ENCODE measurements at places on chromosomes 16 and 17.

GRCh38 chr17:20263595-20263994 lies 203.7 kb downstream of the LGALS9B start:
- DNase-seq, result peak; percentile 11

DNA sequence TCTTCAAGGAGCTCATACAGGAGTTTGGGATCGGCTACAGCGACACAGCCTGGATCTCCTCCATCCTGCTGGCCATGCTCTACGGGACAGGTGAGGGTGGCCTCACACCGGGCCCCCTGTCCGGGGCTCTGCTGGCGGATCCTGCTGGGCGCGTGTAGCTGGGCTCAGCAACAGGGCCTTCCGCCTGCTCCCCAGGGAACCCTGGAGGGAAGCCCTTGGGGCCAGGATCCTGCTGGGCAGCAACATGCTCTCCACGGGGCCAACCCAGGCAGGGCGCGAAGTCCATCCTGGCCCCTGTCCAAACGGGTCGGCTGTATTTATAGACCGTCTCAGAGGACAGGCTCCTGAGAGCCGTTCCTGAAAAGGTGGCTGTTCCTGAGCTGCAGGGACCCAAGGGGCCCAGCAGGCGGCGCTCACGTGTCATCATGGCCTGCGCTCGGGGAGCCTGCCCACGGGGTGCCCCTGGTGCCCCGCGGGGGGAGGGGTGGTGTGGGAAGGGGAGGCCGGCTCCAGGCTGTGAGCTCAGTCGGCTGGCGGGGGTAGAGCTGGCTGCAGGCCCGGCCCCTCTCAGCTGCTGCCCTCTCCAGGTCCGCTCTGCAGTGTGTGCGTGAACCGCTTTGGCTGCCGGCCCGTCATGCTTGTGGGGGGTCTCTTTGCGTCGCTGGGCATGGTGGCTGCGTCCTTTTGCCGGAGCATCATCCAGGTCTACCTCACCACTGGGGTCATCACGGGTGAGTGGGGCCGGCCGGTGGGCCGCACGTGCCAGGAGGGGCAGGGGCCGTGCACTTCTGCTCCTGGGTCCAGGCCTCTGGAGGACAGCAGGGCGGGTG lies 7.5 kb downstream of the SLC16A3 start:
- DNase-seq, result no peak

DNA sequence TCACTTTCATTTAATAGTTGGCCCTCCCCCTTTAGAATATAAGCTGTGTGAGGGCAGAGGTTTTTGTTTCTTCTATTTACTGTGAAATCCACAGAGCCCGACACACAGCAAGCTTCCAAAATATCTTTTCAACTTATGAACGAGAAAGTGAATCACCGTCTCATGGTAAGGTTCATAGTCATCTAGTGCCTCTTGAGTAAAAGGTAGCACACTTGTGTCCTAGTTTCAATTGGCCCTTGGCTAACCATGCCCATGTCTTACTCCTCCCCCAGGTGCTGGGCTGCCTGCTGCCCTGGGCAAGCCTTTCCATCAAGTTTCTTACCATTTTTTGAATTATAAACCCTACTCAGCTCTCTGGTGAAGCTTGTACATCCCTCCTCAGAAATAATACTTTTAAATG lies 12.4 kb upstream of the GP2 start:
- DNase-seq, result no peak

- DNase-seq, result no peak
Observed at GRCh38 chr17:48494335-48494734, 36.5 kb downstream of the HOXB1 start.

DNA sequence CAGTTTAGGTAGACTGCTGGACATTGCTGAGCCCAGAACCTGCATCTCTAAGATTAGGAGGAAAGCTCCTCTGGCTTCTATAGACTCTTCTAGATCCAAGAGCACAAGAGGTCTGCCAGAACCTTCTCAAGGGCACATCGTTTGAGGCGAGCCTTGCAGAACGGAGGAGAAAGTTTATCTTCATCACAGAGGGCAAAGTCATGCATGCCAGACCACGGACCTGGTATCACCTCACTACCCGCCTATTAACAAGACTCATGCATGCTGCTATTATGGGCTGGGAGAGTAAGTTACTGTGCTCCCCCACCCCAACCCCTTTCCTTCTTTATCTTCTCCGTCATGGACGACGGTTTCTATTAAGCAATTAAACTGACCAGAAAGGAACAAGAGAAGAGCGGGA lies 23.3 kb downstream of the MYH11 start:
- no peak for DNase-seq

DNA sequence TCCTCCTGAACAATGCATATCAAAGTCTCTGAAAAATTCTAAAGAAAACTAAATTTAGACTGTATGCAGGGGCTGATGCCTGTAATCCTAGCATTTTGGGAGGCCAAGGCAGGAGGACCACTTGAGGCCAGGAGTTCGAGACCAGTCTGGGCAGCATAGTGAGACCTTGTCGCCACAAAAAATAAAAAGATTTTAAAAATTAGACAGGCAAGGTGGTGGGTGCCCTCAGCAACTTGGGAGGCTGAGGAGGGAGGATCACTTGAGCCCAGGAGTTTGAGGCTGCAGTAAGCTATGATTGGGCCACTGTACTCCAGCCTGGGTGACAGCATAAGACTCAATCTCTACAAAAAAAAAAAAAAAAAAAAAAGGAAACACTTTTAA lies 30.1 kb upstream of the MMD start:
- no peak for DNase-seq

DNA sequence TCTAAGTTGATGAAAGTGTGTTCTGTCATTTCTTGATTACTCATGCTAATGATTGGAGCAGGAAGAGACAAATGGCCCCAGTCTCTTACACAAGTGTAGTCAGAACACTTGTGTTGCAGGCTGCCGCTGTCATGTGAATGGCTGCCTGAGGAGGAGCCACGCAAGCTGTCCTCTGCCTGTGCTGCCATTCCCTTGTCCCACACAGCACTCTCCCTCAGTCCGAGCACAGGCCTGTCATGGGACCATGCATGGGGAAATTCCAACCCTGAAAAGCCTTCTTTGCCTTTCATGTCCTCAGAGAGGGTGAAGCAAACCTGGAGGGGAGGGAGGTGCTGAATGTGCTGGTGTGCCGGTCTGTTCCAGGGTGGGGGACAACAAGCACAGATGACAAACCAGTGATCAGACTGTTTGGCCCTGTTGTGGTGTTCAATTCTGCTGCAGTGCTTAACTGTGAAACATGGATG lies 109.4 kb downstream of the MRTFB start:
- DNase-seq, result no peak

DNA sequence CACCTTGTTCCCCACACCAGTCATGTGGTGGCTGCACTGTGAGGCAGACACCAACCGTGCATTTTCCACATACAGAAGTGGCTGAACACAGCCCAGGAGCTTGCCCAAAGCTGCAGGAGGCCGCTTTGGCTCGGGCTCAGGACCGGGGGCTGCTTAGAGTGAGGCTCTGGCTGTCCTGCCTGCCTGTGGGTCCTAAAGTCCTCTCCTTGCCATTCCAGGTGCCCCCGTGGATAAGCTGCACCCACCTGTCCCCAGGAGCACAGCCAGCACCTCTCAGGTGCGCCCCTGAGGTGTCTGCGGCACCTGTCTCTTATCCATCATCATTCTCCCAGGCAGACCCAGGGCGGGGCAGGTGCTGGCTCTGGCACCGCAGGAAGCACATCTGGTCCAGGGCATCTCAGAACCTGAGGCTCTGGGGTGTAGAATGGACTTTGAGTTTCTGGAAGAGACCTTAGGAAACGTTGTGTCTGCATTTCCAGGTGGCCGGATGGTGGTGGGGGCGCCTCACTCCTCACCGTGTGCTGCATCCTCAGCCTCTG lies 180.5 kb upstream of the ZNF469 start:
- no peak for DNase-seq

- no peak for DNase-seq
Observed at GRCh38 chr16:30121741-30122571, 1.1 kb downstream of the MAPK3 start.

DNA sequence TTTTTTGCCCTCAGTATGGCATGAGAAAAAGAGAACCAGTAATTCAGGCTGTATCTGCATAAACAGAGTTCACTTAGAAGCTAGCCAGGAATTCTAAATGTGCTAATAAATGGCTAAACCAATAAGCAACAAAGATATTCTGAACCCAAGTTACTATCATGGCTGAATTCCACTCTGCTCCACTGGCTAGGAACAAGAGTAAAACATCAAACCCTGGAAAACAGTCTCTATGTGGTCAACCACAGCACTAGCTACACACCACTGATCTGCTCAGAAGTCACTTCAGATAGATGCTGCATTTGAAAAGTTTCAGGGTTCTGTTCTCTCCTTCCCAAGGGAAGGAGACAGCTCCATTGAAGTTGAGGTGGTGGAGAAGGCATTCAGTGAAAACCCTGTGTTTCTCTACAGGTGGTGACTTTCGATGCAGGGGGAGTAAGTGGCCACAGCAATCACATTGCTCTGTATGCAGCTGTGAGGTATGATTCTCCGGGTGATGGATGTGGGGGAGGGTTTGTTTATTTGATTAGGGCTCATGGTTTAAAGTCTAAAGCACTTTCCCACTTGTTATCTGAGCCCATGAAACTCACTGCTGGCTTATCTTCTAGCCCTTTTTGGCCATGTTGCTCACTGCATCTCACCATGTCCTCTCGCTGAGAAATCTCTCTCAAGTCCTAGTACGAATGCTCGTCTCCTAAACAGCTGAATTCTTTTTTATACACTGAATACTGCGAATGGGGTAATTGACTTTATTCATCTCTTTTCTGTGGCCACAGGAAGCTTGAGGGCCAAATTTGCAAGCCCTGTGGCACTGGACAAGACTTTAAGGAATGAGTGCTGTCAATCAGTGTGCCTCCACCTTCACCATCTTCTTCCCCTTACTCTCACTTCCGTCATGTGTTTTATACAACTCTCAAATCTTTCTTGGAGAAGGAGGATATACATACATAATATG lies 39.9 kb downstream of the CENPV start:
- DNase-seq, result no peak

DNA sequence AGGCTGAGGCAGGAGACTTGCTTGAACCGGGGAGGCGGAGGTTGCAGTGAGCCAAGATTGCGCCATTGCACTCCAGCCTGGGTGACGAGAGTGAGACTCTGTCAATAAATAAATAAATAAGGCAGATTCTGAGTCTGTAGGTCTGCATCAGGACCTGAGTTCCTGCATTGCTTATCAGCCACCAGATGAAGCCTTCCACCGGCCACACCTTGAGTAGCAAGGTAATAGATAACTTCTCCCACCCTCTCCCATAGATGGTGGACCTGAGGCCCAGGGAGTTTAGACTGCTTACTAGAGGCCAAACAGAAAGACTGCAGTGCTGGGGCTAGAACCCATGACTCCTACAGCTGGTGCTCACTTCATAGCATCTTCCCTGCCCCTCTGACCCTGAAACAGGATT lies 22.1 kb downstream of the ZP2 start:
- DNase-seq, result no peak

DNA sequence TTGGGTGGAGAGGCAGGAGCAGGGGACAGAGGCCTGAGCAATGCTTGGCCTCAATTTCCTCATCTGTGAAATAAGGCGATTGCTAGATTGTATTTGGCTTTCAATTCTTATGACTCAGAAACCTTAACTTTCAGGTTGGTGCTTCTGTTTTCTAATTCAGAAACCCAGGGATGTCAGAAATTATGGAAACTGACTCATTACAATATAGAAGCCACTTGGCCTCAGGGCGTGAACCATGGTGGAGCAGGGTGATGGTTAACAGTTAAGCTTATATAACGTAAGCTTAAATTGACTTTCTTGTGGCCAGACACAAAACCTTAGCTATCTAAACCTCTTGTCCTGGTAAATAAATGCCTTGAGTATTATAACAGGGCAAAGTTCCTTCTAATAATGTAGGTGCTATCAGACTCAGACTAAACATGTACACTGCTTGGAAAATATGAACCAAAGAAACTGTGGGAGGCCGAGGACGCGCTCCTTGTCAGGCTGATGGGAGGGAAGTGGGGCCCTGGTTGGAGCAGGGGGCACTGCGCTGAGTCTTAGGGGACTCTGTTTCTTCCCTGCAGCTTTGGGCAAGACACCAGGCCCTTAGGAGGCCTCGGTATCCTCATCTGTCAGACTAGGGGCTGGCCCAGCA lies 17.1 kb upstream of the SREBF1 start:
- DNase-seq, result no peak

DNA sequence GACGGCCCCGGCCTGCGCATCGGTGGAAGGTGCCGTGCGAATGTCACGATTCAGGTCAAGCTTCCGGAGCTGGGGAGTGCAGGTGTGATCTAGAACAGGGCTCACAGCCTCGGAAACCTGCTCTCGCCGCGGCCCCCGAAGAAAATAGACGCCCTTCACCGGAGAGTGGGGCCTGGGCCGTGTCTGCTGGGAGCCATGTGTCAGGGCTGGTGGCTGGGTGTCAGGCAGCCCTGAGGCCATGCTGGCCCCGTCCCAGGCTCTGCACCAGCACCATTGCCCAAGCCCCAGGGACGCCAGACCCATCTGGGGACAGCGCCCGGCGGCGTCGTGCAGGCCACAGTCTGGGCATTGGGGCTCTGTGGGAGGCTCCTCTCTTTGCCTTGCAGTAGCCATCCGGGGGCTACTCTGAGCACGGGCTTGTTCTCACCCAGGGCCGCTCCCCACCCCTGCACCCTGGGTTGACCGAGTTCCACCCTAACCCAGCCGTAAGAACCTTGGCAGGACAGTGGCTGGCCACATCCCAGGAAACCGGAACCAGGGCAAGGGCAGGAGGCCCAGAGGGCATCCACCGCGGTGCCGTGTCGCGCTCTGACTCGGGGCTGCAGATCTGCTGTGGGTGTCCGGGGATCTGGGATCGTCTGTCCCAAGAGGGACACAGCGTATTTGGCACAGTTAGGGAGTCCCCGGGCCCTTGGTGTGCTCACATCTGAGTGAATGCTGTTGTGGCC lies 5.3 kb upstream of the NUDT16L1 start:
- no peak for DNase-seq

DNA sequence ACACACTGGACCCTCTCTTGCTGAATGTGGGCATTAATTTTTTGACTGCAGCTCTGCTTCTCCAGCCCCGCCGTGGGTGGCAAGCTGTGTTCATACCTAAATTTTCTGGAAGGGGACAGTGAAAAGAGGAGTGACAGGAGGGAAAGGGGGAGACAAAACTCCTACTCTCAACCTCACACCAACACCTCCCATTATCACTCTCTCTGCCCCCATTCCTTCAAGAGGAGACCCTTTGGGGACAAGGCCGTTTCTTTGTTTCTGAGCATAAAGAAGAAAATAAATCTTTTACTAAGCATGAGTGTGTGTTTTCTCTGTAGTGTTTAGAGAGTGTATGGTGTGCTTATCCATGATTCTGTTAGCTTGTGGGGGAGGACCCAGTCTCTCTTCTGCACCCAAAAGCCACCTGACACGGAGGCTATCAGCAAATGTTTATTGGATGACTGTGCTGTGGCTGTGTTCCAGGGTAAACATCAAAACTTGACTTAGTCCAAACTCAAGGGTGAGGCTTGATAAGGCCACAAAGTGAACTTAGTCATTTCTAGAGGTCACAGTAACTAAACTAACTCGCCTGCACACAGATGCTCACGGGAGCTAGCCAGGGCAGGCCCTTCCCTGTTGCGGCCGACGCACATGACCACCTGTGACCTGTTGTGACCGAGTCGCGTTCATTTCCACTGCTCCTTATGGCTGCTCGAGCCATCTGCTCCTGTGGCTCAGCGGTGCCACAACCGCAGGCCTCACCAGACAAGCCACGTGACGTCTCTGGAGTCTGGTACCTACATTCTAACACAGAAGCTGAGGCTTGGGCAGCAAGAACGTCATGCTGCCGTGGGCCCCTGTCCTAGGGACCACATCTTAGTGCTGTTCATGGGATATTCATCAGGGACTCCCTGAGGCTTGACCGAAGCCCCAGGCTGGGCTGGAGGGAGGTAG lies 9.8 kb upstream of the MED11 start:
- DNase-seq, result no peak

Measured in GM04504 (cell line).